ENCODE measurements at places on chromosomes 1 and 21.

DNA sequence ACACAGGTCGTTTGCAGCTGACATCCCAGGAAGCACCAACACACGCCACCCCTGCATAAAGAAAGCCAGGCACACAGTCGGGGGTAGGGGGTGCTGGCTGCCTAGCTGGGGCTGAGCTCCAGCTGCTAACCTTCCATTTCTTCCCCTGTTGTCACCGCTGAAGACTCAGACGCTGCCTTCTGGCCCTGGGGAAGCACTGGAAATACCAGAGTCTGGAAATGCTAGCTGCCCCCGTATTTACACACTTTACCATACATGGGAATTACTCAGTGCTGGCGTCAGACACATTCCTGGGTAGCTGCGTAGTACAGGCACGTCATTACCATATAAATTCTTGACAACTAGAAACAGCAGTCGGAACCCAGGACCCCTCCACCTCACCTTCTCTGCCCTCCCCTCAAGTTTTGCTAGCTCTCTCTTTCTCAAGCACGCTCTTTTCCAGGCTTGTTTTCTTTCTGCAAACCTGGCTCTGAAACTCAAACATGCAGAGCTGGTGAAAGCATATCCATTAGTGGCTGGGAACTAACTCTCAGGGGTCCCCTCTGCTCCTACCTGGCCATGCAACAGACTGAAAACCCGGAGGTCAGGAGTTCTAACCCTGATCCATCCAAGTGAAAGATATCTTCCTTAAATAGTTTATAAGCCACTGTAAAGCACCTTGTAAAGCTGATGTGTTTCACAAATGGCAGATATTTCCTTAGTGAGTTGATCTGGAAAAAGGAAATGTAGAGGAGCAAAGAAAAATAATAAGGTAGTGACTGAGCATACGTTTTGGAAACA is 3.3 kb downstream of the CSRP1 start:
- no peak for DNase-seq

DNA sequence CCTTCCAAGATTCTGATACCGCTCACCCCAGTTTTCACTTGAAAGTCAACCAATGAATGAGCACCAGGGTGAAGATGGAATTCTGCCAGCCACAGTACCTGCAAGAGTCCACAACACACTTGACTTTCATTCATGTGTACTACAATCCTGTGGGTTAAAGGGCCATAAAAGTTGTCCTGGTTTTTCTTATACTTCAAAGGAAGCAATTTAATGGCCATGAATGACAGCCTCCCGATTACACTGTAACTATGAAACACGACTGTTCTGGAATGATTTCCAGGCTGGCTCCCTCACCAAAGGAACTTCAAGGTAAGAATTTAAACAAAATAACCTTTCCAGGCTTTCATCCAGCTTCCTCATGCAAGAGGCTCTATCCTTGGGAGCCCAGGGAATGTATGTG is 502.8 kb downstream of the SMYD3 start:
- no peak for DNase-seq

GRCh38 chr1:161989108-161989507 is 34.6 kb downstream of the OLFML2B start:
- DNase-seq = no peak

DNA sequence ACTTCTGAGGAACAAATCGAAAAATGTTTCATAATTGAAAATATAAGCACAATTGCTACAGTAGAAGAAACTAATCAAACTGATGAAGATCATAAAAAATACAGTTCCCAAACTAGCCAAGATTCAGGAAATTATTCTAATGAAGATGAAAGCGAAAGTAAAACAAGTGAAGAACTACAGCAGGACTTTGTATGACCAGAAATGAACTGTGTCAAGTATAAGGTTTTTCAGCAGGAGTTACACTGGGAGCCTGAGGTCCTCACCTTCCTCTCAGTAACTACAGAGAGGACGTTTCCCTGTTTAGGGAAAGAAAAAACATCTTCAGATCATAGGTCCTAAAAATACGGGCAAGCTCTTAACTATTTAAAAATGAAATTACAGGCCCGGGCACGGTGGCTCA is 30.6 kb downstream of the IFNAR1 start:
- DNase-seq = no peak

DNA sequence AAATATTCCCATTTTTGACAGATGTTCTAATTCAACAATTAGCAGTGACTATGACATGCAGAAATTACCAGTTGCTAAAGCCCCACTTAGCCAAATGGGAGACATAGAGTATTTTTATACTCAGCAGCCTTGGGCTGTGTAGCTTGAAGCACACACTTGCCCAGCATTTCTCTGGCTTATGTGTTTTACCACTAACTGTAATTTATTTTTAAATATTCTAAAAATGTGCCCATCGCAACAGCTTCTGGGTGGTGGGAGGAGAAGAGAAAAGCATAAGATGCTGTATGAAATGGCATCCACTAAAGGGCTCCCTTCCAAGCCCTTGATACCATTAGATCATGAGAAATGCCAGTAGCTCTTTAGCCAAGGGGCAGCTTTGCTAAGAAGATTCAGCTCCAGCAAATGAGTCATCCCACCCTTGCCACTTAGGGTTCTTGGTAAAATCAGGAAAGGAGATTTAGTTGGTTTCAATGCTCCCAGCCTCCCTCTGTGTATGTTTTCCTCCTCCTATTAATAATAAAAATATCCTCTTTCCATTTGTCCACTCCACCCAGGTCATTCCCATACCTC is 462.7 kb upstream of the DEPDC1 start:
- no peak for DNase-seq

GRCh38 chr1:61318319-61319125 is 236.2 kb downstream of the NFIA start:
- no peak for DNase-seq

DNA sequence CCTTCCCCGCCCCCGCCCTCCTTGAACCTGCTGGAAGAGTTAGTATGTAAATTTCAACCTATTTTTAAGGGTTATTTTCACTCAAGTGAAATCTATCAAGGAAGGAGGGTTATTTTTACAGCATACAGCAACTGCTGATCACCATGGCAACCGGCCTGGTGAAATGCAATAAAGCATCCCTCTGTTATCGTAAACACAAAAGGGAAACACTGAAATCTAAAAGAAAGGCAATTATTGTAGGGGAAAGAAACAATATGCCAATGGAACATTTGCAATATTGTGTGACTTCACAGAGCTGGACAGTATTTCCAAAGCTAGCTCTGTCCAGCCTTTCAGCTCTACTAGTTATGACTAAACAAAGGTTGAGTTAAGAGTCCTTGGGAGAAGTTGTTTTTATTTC is 588.3 kb upstream of the PBX1 start:
- DNase-seq = no peak

DNA sequence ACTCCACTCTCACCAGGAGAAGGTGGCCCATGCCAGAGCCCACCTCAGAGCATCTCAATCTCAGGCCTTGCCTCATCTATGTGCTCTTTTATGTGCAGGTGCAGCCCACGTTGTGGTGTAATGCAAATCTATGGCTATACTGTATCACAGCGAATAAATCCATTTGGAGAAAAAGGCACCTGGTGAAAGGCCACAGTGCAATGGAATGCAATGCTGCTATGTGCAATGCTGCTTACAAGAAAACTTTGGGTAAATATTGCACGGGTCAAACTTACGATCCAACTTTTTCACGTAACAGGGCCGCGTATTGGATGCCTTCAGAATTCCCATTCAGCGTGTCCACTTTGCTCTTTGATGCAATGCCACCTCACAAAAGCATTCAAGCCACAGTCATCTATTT is 13.5 kb downstream of the ZBTB18 start:
- DNase-seq = no peak

GRCh38 chr1:237500566-237500965 is 390.2 kb downstream of the ZP4 start:
- DNase-seq = no peak

DNA sequence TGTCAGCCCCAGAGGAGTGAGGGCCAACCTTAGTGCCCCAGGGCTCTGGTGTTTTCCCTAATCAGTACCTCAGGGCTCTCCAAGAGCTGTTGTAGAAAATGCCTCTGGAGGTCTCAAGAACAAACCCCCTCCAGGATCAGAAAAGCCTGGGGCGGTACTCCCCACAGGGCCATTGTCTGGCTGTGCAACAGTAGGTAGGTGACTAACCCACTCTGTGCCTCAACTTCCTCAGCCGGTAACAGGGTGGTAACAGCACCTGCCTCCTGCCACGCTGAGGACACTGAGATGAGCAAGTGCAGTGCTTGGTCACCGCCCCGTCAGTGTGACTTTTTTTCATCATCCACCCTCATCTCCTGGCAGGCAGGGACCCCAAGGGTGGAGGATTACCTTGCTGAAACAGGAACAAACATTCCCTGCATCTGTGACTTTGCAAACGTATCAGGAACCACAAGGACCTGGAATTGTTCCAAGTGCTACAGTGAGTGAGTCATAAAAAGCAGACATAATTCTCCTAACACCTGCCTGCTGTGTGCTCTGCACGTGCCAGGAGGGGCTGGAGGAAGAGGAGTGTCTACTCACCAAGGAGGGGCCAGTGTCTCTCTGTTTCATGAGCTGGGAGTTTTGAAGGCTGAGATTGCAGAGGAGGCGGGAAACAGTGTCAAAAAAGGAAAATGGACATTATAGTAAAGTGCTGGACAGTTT is 440.8 kb downstream of the NPHP4 start:
- no peak for DNase-seq

- DNase-seq = no peak
Observed at GRCh38 chr1:89381618-89382017, 17.8 kb downstream of the GBP6 start.

DNA sequence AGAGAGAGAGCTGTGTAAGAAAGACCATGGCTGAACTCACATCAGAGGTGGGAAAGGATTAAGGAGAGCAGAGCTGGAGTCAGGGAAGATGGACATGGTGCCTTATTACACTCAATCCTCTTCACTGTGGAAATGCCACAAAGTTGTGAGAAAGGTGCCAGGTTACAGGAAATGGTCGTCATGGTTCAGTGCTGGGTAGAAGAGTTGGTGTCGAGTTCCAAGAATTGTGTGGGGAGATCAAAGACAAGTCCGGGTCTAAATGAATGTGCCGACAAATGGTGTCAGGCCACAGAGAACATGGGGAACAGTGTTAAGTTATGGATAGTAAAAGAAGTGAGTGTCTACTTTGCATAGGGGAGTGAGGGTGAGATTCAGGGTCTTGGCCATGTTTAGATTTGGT is 40.9 kb downstream of the LAMC2 start:
- DNase-seq = no peak

GRCh38 chr1:6338695-6339094 is 54.9 kb downstream of the ACOT7 start:
- DNase-seq = no peak

GRCh38 chr1:227885648-227886502 is 61.9 kb downstream of the WNT9A start:
- no peak for DNase-seq

DNA sequence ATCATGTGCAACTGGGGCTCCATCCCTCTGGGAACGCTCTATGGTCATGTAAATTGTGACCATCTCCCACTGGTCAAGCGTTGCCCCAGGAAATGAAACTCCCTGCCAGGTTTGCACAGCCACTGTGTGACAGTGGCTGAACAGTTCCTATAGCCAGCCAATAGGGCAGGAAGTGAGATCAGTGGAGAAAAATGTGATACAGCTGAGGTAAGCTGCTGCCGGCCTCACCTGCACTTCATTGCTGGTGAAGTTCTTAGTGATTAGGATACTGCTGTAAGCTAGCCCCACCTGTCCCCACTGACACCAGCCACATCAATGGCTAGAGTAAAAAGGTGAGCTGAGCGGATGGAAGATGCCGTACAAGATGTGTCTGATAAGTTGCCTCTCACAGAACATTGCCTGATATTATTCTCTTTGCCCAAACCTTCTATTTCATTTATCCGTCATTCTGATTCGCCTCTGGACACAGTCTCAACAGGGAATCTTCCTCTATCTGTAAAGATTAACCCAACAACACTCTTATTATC is 38.4 kb upstream of the CDC42BPA start:
- DNase-seq = no peak

DNA sequence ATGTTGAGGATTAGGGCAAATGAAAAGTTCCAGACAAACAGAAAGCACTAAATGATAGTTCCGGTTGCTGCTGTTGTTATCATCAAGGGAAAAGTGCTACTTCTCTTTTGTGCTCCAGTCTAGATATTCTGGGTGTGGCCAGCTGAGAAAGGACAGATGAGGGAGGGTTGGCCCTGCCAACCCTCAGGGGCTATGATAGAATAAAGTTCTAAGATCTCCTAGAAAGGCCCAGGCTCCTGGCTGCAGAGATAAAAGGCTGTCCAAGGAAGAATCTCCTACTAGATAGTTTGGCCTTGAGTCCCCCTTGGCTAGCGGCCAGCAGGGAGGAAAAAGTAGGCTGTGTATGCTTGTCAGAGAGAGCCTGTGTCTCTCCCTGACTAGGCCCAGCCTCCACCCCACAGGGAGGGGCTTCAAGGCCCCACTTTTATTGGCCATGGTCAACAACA is 31.5 kb downstream of the RIMS3 start:
- no peak for DNase-seq

DNA sequence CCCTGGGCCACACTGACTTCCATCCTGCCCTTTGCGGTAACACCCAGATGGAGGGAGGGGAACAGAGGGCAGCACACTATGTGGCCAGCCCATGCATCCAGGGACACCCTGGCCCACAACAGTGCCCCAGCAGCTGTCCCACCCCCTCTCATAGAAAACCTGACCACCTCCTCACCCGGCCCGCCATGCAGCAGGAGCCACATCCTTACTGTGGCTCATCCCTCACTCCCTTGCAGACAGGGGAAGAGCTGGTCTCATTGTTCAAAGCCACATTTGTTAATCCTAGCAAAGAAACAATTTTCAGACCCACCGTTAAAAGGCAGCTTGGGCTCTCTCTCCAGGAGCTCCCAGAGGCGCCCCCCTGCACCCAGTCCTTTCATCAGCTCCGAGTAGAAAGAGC is 23.2 kb upstream of the NUP133 start:
- DNase-seq = no peak

GRCh38 chr21:23452384-23453083 is 2154.7 kb downstream of the MRPL39 start:
- no peak for DNase-seq

- no peak for DNase-seq
Observed at GRCh38 chr1:230568008-230568407, 74.3 kb upstream of the COG2 start.

GRCh38 chr21:33015096-33015495 is 10.6 kb upstream of the OLIG2 start:
- no peak for DNase-seq

GRCh38 chr1:211606914-211607753 is 28.2 kb upstream of the SLC30A1 start:
- no peak for DNase-seq

DNA sequence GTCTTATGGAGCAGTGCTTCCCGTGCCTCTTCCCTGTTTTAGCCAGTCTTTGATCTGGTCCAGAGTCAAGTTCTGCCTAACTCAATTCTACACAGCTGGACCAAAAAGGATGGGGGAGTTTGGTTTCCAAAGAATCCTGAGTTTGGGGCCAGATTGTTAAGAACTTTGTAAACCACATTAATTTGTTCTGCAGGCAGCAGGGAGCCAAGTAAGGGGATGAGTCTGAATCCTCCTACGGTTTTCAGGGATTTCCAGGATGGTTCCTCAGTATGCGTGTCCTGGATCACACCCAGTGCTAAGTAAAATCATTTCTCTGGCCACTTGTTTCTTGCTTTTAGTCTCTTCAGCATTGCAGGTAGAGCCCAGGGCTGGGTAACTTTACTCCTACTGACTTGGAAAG is 26.1 kb upstream of the GJA5 start:
- DNase-seq = no peak
